ENCODE measurements at places on chromosomes 1 and 21. TPM values are rescaled to one million over a fixed set of nuclear protein-coding genes. Genes with fewer than 3 reads are reported as not detected.

The SEMA4A gene
- 0.69 TPM for total RNA-seq

The LMOD1 gene
- 8.0 TPM for total RNA-seq

The HPCAL4 gene
- total RNA-seq = 2.4 TPM

GRCh38 chr21:40788635-40789034 is 58.3 kb downstream of the DSCAM start:
- no peak for DNase-seq

DNA sequence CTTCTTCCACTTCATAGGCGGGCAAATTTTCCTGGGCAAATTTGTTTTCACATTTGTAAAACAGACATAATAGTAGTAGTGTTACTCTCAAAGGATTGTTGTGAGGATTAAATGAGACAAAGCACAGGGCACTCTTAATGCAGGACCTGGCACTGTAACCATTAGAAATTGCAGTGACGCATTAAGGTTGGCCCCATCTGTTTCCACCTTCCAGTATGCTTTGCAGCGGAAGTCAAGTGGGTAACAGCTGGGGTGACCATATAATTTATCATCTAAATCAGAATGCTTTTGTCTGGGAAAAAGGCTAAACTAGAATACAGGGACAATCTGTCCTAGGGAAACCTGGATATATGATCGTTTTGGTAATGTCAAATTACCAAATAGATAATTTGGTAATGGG is 132.5 kb upstream of the CACHD1 start:
- DNase-seq = no peak

- no peak for DNase-seq
These were observed 98.2 kb downstream of the DMRTB1 start for GRCh38 chr1:53557369-53557768.

GRCh38 chr21:27220416-27220815 is 253.5 kb upstream of the ADAMTS5 start:
- no peak for DNase-seq

DNA sequence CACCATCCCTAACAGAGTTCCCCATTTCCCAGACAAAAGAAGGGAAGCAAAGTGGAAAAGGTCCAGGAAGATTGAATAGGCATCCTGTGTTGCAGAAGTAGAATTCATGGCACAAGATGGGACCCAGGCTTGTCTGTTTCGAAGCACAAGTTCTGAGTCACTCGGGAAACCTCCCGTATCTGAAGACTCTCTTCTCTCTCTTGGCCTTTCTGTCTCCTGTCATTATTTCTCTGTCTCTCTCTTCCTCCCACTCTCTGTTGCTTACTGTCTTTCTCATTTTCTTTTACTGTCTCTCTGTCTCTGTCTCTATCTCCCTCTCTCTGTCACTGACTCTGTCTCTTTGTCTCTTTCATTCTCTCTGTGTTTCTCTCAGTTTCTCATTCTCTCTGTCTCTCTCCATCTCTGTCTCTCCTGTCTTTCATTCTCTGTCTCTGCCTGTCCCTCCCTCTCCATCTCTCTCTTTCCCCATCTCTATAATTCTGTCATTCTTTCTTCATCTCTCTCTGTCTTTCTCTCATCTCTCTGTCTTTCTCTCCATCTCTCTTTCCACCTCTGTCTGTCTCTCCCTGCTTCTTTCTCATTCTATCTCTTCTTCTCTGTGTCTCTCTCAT is 23.7 kb downstream of the RNF187 start:
- DNase-seq = no peak

GRCh38 chr1:153483776-153484175 is 23.3 kb upstream of the S100A7 start:
- no peak for DNase-seq

DNA sequence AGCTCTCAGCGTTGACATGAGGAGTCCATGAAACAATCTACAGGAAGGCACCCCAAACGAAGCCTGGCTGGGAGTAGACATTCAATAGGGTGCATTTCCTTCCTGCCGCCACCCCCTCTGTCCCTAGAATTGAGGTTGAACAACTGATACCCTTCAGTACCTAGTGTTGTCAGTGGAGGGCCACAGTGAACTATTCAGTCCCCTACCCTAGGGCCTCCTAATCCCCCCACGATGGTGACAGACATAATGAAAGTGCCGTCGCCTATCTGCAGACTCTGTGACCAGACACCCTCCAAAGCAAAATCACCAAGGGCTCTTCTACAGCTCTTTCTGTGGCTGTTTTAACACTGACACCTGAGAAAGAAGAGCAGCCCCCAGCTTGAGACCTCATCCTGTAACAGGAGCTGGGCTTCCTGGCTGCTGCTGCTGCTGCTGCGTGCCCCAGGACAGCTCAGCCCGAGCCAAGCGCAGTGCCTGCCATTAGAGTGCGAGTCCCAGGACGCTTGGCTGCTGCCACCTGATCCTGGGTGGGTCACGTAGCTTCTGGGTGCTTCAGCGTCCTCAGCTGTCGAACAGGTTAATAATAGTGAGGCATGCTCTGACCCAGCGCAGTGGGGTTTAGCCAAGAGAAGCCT is 183.0 kb downstream of the ZBTB18 start:
- DNase-seq = no peak

DNA sequence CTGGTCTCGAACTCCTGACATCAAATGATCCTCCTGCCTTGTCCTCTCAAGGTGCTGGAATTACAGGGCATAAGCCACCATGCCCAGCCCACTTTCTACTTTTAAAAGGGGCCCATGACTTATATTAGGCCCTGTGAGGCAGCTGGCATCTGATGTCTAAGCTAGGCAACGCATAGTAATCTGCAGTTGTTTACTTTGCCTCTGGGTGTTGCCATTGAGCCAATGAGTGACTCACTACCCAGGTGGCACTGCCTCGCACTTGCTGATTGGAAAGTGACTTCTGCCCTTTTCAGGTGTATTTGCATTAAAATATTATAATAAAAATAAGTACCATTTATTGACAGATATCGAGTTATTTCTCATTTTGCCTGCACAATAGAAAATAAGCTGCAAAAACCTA is 84.9 kb downstream of the KIF14 start:
- no peak for DNase-seq

- no peak for DNase-seq
These were observed 2.3 kb downstream of the MTMR11 start for GRCh38 chr1:149934356-149934755.
